ENCODE measurements at places on chromosomes 2 and 18. TPM values are rescaled to one million over a fixed set of nuclear protein-coding genes. Genes with fewer than 3 reads are reported as not detected.
A peak's percentile ranks its signal among the peaks of the same experiment; 100 is the strongest.

DNA sequence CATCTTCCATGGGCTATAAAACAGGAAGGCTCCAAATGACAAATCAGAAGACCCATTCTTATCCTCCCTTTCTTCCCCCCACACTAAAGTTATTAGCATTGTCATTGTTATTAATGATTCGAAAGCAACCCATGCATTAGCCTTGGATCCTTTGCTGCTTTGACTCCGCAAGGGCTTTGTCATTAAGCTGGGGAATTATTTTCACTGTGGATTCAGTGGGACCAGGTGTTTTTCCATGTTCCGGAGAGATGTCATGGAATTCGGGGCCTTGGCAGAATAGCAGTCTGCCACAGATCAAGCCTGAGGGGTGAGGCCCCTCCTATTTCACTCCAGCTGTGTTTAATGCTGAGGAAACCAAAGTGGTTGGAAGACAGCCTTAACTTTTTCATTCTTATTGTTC, 357.1 kb downstream of the EN1 start:
- DNase-seq, result no peak

- peak; percentile 36 for DNase-seq
Measured at GRCh38 chr2:112710956-112711750, 9.7 kb upstream of the NT5DC4 start.

DNA sequence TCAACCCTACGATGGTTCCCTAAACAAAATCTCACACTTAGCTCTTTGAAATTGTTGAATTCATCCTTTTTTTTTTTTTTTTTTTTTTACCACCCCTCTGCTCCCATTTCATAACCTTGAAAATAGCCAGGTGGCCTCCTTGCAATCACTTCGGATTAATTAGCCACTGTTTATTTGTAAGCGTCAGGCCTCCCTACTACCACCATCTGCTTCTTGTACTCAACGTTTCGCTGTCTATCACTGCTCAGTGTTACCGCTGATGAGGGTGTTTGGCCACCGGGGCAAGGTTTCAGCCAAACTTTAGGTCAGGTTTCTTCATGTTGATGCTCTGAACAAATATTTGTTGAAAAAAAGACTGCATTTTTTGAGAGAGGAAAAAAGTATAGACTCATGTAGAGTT, 183.2 kb downstream of the EPHA4 start:
- DNase-seq, result no peak

DNA sequence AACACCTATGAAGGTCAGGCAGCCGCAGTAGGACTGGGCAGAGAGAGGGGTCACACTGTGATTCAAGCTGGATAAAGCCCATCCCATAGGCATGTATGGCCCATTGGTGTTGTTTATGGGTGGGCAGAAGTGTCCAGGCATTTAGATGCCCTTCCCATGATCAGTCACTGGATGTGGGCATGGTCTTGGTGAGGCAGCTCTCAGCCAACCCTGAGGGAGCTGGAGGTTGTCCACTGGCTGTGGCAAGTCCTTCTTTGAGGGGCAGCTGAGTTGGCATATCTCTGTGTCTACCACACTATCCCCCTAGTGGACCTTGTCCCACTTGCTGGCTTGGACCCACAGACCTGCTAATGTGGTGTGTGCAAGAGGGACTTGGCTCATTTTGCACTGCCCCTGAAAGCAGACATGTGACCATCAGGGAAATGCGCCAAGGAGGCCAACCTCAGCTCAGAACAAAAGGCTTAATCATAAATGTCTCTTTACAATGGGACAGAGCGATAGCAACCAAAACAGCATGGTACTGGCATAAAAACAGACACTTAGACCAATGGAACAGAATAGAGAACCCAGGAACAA, 82.0 kb downstream of the TMEM17 start:
- no peak for DNase-seq

- no peak for DNase-seq
Measured at GRCh38 chr2:43642363-43642762, 5.3 kb downstream of the PLEKHH2 start.

- DNase-seq, result no peak
Measured at GRCh38 chr2:6823111-6823510, 42.6 kb downstream of the CMPK2 start.

- no peak for DNase-seq
Measured at GRCh38 chr2:119289642-119290041, 66.0 kb downstream of the STEAP3 start.

DNA sequence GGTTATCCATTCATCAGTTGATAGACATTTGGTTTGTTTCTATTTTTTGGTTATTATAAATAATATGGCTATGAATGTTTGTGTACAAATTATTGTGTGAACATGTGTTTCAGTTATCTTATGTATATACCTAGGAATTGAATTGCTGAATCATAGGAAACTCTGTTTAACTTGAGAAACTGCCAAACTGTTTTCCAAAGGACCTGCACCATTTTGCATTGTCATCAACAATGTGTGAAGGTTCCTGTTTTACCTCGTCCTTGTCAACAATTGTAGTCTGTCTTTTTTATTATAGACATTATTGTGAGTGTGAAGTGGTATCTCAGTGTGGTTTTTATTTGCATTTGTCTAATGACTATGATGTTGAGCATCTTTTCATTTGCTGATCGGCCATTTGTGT, 17.1 kb downstream of the PDK1 start:
- DNase-seq, result no peak

DNA sequence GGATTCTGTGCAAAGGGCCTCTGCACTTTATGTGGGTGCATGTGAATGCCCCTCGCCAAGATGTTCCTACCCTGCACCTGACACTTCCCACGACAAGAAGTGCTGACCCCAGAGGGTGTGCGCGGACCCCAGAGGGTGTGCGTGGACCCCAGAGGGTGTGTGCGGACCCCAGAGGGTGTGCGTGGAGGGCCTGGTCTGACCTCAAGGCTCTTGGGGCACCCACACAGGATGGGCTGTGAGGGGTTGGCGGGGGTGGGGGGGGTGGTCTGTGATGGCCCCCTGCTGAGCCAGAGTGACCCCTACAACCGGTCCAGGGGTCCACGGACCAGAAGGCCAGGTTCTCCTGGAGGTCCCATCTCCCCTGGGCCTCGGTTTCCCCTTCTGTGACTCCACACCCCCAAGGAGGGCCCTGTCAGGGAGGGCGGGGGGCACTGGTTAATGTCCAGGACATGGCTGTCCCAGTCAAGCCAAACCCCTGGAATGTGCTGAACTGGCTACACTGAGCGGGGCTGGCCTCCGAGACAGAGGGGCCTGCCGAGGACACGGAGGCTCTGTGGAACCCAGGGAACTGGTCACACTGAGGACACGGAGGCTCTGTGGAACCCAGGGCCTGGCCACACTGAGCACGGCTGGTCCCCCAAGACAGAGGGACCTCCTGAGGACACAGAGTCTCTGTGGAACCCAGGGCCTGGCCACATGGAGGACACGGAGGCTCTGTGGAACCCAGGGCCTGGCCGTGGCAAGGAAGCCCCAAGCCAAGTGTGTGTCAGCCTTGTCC, 3.1 kb downstream of the NEU4 start:
- peak; percentile 54 for DNase-seq

DNA sequence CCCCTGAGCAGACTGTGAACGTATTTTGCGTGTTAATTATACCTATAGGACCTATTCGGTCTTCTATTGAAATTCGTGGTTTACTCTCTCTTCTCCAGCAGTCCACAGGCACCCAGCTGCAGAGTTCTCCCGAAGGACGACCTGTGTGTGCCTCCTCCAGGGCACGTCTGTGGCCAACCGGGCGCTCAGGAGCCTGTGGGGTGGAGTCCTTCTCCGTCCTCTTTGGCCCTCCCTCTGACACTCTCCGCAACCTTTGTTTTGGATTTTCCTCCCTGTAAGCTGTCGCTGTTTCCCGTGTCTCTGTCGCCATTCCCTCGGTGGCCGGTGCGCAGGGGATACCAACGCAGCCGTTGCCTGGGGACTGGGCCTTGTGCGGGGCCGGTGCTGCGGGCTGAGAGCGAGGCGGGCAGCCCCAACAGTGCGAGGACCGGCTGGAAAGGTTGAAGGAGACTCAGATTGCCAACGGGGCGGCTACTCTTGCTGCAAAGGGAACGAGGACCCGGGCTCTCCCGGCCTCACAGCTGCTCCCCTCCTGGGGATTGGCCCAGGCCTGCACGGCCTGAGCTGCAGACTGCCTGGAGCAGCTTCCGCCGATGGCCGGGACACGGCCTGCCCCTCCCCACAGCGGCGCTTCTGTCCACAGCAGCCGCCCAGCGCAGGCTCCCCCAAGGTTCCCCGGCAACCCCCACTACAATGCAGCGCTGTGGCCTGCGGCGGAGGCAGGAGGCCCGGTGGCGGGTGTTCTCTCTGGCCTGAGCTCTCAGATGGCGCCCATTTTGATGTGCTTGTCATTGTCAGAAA, 221.0 kb downstream of the MTX2 start:
- peak; percentile 24 for DNase-seq

GRCh38 chr2:45681675-45682074, 30.2 kb downstream of the PRKCE start:
- peak; percentile 35 for DNase-seq

DNA sequence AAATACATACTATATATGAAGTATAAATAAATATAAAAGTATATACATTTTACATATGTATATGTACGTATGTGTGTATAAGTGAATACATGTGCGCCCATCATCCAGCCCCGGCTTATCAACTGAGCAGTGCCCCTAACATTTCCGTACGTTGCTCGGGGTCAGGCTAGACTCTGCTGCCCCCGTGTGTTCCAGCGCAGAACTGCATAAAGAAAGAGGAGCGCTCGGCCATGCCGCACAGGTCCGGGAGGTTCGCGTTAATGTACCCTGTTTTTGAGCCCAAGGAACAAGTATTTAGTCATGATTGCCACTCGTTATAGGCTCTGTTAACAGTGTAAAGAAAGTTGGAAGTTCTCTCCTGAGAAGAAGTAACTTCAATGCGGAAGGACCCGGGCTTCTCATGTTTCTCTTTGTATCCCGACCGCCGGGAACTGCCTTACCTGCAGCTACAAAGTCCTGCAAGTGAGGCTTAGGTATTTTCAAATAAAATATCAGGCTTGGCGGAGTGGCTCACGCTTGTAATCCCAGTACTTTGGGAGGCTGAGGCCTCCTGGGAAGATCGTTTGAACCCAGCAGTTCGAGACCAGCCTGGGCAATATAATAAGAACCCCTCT, 55.7 kb downstream of the CD8B2 start:
- DNase-seq, result peak; percentile 63

DNA sequence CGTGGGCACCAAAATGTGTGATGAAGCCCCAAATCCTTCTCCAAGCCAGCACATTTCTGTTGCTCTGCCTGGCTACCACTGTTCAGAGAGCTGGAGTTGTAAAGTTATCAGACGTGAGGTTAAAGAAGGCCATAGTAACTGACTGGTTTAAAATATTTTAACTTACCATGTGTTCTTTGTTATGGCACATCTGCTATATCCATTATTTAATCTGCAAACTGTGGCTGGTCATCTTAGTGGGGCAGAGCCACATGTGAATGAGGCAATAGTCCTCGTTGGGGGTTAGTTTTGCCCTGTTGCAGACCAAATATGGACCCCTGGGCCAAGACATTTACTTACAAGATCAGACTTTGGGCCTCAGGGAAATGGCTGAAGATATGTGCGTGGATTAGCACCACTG, 214.4 kb upstream of the RASGRP3 start:
- DNase-seq, result no peak

- no peak for DNase-seq
Measured at GRCh38 chr2:86477349-86477748, 36.2 kb downstream of the KDM3A start.

DNA sequence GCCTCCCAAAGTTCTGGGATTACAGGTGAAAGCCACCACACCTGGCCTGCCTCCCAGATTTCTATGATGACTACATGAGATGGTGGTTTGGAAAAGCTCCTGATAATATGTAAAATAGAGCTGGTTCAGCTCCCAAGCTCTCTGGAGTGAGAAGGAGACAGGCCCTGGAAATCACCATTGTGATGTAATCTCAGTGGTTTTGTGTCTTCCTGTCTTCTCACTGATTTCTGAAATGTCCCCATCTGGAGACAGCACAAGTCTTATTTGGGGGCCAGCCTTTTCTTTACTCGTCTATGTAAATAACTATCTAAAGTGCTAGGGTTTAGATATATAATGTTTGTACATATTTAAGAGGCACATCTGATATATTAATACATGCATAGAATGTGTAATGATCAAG, 64.0 kb downstream of the CCNT2 start:
- DNase-seq, result no peak

DNA sequence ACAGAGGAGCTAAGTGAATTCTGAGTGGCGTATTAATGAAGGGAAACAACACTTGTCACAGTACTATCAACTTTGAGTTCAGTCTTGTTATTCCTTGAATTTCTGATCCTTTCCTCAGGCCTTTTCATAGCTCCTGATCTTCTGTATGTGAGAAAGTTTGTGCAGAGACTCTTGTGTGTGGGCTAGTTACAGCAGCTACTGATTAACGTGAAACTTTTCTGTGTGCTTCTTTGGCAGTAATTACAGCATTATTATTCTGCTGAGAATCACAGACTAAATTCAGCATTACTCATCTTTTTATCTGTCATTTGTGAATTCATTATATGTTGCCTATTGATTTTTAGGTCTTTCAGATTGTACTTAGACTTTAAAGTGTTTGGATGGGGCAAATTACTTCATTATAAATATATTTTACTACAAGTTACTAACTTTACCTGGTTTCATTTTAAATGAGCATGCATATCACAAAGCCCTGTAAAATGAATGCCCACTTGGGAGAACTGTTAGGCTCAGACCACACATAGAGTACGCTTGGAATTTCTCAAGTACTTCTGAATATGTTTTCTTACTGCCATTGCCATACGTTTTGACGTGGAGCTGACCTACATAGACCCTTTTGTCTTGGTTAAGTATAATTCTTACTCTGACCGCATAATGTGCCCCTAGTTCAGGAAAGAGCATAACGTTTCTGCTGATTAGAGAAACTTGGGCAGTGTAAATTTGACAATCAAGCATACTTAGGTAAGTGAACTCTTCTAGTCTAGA, 36.2 kb downstream of the CREB1 start:
- DNase-seq, result no peak

DNA sequence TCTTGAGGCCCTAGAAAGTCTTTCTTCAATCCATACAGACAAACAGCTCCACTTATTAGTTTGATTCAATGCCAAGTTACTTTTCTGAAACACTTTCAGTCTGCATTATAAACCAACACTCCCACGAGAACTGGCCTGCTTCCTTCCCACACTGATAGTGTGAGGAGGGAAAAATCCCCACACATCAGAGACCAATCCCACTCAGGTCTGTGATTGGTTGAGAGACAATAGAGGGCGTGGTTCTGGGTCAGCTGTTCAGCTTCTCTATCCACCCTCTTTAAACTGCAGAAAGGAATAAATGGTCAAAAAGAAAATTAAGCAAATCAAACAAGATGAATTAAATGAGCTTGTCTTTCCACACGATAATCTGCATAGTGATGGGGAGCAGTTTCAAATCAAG, 152.5 kb downstream of the NRP2 start:
- DNase-seq, result no peak

GRCh38 chr18:27400001-27400400, 214.9 kb upstream of the CHST9 start:
- no peak for DNase-seq

Gene XDH
- total RNA-seq, result 26.7 TPM

Gene TDRD15
- total RNA-seq, result 0.79 TPM

Gene TTN
- total RNA-seq, result 9.5 TPM
